ENCODE measurements at places on chromosomes 7 and 10. TPM values are rescaled to one million over a fixed set of nuclear protein-coding genes. Genes with fewer than 3 reads are reported as not detected.

The ANKMY2 gene
- 36.5 TPM for total RNA-seq

- DNase-seq: no peak
Observed at GRCh38 chr7:48681006-48681405, 243.3 kb upstream of the CDC14C start.

- DNase-seq: no peak
Observed at GRCh38 chr7:129376076-129376777, 58.0 kb upstream of the STRIP2 start.

GRCh38 chr7:108376206-108376605 is 80.0 kb downstream of the NRCAM start:
- no peak for DNase-seq

DNA sequence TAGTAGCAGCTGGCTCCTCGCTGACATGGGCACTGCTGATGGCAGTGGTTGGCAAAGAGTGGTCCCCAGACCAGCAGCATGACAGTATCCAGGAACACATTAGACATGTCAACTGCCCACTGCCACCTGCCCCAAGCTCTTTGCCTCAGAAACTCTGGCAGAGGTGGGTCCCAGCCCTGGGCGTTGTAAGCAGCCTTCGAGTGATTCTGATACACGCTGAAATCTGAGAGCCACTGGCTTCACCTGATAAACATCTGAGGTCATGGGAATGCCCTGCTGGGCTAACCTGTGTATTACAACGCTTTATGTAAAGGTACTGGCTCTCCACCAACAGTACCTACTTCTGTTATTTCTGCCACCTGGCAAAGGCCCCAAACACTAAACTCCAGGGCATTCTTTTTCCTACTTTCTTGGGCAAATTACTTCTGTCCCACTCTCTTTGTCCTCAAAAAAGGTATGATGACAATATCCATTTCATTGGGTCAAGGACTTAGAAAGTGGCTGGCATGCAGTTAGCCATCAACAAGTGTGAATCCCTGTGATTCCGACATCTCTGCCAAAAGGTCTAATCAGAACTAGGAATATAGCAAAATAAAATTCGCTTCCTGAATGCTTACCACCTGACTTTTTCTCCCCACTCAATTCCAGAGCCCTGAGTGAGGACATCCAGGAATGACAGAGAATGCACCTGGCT is 9.2 kb downstream of the SGMS1 start:
- no peak for DNase-seq

- DNase-seq: no peak
Observed at GRCh38 chr7:26688388-26688787, 176.0 kb downstream of the SKAP2 start.

DNA sequence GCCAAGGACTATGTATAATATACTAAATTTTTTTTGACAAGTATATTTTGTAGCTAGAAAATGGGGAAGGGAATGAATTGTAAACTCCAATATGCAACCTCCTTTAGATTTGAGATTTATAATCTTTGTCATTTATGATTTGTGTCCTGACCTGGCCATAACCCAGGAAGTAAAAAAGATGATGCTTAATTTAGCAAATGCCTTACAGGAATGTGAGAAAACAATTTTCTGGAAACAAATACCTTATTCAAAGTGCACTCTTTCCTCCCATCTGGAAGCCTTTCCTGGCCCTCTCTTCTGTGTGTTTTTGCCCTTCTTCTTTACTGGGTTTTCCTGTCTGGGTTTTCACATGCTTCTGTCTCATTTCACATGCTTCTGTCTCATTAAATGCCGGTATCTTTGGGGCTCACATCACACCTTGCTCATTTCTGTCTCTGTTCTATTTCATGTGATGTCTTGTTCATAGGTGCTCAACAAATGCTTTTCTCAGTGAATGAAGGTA is 149.2 kb downstream of the RAPGEF5 start:
- DNase-seq: no peak

The CH25H gene
- total RNA-seq: 1.00 TPM

The AGAP3 gene
- total RNA-seq: 67.5 TPM

DNA sequence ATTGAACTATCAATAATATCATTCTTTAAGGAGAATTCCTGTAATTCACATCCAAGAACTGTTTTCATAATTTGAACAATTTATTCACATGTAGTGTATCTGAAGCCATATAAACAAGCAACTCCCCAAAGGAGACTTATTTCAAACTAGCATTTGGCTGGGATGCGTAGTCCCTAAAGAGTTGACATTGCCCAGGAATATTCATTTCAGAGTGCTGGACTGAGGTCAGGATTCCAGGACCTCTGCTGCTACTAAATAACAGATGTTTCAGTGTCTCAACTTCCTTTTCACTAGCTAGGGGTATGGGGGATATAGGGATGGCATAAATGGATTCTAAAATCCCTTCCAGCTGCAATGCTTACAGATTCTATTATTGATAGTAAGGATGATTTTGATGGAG is 177.0 kb downstream of the TSPAN12 start:
- DNase-seq: no peak

GRCh38 chr10:121838149-121838548 is 89.7 kb downstream of the ATE1 start:
- no peak for DNase-seq
